ENCODE measurements at places on chromosomes 1 and 21.

DNA sequence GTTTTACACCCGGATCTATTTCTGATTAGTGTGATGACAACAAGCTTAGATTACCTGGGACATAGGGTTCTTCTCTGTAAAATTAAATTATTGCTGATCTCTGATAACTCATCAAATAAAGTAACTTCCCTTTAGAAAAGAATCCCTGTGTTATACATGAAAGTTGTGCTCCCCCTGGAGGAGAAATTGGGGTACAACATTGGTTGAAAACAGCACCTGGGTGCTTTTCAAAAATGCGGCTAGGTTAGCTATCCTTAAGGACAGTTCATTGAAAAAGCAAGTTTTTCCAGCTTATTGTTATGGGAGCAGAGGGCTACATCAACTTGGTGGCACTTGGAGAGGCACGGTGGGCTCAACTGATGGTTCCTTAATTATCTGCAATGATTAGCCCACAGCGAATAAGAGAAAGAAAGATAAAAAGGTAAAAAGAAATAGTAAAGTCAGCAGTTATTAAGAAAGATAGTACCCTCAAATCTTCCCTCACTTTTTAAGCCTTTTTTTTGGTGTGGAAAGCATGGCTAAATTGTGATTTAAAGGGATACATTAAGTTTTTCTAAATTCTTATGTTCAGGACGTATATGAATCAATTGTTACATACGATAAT, 97.8 kb downstream of the FMN2 start:
- no peak for DNase-seq

GRCh38 chr1:182428043-182428442, 21.9 kb upstream of the RGSL1 start:
- no peak for DNase-seq

GRCh38 chr1:165449131-165449530, 4.2 kb upstream of the RXRG start:
- DNase-seq, result no peak

- no peak for DNase-seq
Observed at GRCh38 chr1:92587445-92587844, 100.7 kb upstream of the GFI1 start.

- DNase-seq, result peak; percentile 79
Observed at GRCh38 chr1:207049974-207050391, 1.0 kb downstream of the YOD1 start.

DNA sequence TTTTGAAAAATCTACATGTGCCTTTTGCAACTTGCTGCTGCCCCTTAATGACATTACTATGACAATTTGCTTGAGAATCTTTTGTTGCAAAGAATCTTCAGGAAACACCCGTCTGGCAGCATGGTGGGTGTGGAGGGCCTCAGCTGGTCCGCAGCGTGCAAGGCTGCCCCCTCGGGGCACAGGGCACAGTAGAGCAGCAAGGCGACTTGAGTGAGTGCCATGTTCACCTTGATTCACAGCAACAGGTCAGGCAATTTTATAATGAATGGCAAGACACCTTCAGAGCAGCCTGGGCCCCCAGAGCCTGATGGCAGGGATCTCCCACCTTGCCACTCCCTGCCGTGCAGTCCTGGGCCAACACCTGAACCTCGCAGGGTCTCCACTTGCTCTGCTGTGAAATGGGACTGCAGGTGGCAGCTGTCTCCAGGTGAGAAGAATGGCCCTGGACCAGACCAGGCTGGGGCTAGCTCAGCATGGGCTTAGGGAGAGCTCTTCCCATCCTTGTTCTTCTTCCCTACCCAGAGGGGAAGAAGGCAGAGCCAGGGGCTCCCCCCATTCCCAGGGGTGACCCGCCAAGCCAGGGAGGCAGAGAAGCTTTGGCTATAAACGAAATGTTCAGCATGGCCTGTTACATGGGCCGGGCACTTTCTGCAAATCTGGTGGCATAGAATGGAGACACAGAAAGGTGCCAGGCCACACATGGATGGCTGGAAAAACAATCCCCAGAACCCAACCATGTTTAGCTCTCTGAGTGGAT, 34.5 kb upstream of the ACTRT2 start:
- DNase-seq, result no peak

DNA sequence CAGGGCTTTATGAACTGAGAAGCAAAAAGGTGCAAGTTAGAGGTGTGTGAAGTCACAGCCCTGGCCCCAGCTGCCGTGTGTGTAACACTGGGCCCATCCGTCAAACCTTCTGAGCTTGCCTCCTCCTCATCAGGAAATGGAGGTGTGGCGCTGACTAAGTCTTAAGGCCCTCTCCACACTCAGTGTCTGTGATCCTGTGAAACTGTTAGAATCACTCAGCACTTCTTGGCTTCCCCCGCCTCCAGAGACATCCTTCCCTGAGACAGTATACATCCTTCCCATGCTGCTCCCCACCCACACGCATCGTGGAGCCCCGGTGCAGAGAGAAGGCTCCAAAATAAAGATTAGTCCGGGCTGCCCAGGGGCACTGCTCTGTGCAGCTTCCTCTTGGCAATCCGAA, 33.3 kb downstream of the LRP8 start:
- peak; percentile 74 for DNase-seq

DNA sequence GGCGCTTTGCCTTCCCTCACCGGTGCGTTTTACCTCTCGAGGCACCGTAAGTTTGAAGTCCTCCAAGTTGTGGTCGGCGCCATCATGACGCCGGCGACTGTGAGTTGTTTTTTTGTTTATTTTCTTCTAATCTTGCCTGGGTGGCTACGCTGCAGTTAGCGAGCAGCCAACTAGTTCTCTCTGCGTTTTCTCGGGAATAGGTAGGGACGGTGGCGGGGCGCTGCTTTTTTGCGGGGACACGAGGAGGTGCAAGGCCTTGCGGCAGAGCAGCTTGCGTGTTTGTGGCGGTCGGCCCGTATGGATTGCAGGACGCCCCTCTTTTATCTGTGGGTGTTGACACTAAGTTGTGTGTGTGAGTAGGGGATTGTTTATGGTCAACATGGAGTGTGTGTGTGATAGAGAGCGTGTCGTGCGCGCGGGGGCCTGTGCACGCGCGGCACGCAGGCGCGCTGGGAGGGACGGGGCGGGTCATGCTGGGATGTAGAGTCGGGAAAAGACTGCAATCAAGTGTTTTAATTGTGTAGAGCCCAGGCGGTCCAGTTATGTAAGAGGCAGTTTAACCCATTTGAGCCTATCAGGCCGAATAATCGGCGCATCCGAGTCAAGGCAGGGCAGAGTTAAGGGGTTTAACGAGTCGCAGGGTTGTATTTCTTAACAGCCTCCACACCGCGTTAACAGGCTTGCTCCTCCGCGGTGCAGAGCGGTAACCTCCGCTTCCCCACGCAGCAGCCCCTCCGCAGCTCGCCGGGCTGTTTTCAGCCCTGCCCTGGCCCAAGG, 1.2 kb upstream of the NEGR1 start:
- DNase-seq, result peak; percentile 88

DNA sequence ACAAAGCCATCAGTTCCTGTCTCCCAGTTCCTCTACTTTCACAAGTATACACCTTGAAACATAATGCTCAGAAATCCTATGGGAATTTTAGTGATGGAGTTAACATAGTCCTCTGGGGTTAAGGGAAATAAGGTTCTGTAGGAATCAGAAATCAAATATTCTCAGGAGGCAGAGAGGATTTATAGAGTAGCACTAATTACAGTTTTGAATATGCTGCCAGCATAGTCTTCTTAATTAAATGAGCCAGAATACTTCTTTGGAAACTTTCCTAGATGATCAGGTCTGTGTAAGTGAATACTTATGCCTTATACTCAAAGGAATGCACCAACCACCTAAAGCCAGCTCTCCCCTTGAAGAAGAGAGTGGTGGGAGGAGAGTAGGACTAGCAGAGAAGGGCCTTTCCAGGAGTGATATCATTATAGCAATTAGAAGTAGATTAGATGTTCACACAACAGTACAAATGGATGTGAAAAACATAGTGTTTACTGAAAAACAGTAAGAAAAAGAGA, 31.4 kb upstream of the DIRAS3 start:
- no peak for DNase-seq

- DNase-seq, result no peak
Observed at GRCh38 chr1:27981145-27981544, 21.4 kb downstream of the XKR8 start.

GRCh38 chr1:110684491-110684890, 9.8 kb upstream of the KCNA3 start:
- DNase-seq, result no peak

DNA sequence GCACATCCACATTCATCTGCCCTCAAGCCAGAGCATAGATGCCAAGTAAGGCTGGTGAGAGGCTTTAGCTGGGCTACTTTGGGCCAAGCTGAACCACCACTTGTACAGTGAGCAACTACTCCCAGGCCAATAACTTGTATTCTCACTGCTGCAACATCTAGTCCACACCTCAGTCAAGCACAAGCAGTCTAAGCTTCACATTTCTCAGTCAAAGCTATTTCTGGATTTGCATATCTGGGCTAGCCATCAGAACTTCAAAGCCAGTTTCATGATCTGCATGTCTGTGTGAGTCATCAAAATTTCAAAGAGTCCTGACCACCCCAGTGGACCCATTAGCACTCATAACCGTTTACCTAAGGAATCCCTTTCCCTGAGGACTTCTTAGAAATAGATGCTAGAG, 77.7 kb upstream of the DIRAS3 start:
- no peak for DNase-seq

DNA sequence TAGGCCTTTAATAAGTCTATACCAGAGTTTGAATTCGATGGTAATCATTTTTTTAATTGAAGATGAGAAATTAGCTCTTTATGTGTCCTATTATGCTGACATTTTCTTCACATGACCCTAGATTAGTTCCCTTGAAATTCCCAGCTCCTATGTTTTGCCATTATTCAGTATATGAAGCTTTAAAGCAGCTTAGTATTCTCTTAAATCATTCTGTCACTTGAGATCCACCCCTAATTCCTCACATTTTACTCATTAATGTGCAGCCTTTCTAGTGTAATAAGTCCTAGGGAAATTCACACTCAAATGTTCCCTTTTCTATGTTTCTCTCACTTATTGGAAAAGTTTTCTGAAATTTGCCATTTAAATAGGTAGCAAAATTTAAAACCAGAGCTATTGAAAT, 704.5 kb upstream of the B3GALT2 start:
- DNase-seq, result no peak

DNA sequence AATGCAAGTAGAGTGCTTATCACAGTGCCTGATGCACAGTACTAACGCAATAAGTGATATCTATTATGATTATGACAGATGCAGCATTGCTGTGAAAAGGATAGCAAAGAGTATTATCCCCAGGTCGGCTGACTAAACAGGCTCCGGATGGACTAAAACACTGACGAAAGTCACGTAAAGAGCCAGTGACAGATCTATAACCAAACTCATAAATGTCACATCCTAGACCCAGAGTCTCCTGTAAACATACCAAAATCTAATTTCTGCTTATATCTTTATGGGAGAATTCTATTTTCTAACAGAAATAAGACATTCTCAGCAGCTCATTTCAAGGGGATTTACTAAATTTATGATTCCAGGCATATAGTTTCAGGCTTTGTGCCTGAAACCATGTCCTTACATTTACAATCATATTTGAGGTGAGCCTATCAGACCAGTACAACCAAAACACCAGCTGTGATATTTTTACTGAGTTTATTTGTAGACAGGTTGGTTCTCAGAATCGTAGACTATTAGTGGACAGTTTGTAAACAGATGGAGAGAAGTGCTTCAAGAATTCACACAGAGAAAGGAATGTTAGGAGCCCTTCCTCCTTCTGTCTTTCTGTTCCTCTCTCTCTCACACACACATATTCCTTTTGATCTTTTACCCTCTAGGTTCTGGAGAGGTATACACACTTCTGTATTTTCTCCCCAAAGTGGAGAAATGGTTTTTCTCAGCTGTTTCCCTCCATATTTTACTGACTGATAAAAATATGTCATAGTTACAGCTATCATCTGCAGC, 52.4 kb upstream of the WDR26 start:
- DNase-seq, result no peak

DNA sequence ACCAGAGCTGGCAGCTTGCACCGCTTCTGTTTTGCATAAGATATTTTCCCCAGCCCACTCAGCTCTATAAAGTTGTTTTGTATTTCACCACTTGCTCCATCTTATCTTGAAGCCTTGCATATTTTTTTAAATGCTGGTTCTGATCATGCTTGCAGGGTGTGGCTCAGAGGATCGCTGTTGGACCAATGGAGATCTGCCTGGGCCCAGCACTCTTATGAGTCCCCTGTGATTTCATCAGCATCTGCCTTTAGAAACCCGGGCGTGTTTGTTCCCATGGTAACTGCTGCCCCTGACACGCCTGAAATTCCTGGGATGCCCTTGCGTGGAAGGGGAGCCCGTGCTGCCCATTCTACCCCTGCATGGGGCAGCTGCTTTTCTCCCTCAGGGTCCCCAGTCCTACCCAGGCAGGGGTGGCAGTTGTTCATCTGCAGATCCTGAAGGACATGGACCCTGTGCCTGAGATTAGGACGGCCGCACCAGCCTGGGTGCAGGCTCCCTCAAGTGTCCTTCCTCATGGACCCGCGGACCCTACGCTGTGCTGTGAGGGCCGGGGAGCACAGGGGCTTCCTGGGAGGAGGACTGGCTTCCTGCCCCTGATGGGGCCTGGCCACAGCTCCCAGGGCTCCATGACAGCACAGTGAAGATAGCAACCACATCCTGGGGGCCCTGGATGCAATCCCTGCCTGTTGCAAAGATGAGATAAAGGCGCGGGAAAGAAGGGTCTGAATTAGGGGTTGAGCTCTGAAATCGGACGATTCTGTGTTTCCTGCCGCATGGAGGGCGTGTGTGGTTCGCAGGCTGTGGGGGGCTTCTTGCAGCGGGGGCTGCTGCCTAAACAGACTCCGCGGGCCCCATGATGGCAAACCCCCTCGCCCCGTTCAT, 226.5 kb downstream of the SDCCAG8 start:
- no peak for DNase-seq

DNA sequence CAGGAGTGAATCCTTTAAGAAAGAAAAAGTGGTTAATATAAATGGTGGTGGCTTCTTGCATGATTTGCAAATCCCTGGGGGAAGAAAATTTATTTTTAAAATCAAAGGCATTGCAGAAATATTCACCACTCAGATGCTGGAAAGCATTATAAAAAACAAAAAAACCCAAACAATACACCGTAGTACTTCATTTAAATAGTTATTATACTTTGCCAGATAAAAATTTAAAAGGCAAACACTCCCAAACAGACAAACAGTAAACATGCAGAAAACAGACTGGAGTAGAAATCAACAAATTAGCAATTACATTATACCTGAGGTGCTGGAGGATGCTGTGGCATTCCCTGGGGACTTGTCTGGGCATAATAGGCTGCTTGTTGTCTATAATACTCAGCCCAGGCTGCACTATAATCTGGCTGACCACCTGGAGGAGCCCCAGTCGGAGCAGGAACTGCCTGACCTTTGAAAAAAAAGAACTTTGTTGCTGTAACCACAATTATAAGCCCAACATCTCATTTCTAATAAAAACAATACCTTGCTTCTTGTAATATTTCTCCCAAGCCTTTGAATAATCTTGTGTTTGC, 29.9 kb downstream of the FUBP1 start:
- no peak for DNase-seq

DNA sequence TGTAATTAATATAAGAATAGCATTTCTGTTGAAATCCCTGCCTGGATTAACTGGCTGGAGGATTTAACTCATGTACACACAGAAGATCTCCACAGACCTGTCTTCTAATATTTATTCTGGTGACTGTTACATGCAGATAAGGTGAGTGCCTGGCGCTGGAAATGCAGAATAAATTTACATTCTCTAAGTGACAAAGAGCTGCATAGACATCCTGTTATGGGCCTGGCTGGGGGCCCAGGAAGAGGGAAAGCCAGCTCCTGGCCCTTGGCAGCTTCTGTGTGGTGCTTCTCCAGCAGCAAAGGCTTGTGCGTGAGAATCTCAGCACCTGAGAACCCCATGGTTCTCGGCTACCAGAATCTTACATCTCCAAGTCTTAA, 446.6 kb downstream of the PTPRU start:
- no peak for DNase-seq
